ENCODE measurements at places on chromosomes 6 and 20.

DNA sequence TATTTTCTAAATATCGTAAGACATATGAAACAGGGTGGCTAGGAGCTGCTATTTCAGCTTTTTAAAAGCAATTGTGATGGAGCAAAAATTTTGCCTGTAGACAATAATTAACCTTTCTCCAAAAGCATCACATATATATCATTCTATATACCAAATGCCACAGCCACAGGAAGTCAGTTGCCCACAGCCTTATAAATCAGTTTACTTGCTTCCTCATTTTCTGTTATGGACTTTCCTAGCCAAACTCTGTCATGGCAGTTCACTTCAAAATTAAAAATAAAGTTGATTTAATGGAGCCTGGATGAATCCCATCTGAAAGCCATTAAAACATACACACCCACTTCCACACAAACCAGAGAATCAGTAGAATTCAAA lies 93.4 kb upstream of the NHSL1 start:
- peak; percentile 65 for DNase-seq

GRCh38 chr6:69732045-69732444 lies 64.8 kb downstream of the LMBRD1 start:
- no peak for DNase-seq

DNA sequence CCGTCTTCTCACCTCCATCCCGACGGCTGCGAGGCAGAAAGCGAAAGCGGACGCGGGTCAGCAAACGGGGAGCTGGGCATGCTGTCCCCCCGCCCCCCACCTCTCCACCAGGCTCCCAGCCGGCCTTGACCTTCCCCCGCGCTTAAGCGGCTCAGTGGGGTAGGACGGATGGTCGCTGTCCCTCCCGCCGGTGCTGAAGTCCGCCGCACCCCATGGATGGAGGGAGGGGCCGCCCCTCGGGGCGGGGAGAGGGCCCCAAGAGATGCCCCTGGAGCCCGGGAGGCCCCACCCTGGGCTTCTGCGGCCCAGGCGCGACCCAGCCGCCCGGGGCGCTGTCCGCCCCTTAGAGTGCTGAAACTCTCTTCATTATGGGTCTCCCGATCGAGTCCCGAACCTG lies at the start of gene KCNB1:
Gene KCNB1, minus strand, starts transcription at position 48 of the 397 bp plus-strand sequence. CDS start 188 bp downstream, outside the sequence.
- DNase-seq: no peak

DNA sequence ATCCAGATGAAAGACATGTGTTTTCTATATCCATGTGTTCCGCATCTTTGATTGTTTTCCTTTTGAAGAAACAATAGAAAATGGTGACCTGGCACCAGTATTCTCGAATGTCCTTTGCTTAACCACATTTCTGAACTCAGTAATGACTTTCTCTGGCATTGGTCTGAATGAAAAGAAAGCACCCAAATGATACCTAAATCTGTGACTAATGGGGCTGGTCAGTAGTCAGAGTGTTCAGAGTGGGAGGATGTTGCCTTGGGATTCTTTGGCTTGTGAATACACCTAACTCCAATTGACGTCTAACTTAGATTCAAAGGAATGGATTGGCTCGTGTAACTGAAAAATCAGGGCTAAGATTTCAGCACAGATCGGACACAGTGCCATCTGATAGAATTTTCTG lies 27.1 kb downstream of the PARD6B start:
- no peak for DNase-seq

DNA sequence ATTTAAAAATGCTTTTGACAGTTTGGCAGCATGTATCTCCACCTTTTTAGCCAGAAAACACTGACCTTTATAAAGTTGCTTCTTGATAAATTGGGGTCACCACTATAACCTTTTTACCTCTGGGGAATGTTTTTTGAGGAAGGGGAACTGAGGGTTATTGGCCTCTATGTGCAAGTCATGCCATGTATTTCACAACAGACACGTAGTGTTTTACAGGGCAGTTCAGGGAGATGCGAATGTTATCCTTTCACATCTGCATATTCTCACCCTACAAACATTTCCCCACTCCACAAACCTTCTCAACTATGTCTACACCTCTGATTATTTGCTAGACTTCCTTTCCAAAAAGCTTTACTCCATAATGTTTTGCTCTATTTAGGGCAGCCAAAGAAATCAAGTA lies 17.0 kb upstream of the SLA2 start:
- DNase-seq: peak; percentile 53

GRCh38 chr6:20168690-20169089 lies 43.6 kb downstream of the MBOAT1 start:
- no peak for DNase-seq

- DNase-seq: no peak
These were observed 30.6 kb upstream of the RIPOR2 start for GRCh38 chr6:24966381-24966780.

All from OCI-M1 (cell line).